ENCODE measurements at places on chromosomes 13 and 19.

- no peak for DNase-seq
These were observed 654 bp downstream of the ZIC5 start for GRCh38 chr13:99970651-99971575.

DNA sequence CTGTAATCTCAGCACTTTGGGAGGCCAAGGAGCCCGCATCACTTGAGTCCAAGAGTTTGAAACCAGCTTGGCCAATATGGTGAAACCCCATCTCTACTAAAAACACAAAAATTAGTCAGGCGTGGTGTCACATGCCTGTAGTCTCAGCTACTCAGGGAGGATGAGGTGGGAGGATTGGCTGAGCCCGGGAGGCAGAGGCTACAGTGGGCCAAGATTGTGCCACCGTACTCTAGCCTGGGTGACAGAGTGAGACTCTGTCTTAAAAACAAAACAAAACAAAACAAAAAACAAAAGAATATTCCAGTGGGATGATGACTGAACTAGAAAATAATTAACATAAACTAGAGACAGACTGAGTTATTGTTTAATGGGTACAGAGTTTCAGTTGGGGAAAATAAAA, 81.7 kb upstream of the ABCC4 start:
- no peak for DNase-seq

- DNase-seq: no peak
These were observed 498.6 kb upstream of the SLITRK1 start for GRCh38 chr13:84380866-84381265.

GRCh38 chr19:18488838-18489626, 32.8 kb downstream of the ELL start:
- DNase-seq: no peak

- no peak for DNase-seq
These were observed 80.0 kb downstream of the ZNF429 start for GRCh38 chr19:21585281-21585890.

DNA sequence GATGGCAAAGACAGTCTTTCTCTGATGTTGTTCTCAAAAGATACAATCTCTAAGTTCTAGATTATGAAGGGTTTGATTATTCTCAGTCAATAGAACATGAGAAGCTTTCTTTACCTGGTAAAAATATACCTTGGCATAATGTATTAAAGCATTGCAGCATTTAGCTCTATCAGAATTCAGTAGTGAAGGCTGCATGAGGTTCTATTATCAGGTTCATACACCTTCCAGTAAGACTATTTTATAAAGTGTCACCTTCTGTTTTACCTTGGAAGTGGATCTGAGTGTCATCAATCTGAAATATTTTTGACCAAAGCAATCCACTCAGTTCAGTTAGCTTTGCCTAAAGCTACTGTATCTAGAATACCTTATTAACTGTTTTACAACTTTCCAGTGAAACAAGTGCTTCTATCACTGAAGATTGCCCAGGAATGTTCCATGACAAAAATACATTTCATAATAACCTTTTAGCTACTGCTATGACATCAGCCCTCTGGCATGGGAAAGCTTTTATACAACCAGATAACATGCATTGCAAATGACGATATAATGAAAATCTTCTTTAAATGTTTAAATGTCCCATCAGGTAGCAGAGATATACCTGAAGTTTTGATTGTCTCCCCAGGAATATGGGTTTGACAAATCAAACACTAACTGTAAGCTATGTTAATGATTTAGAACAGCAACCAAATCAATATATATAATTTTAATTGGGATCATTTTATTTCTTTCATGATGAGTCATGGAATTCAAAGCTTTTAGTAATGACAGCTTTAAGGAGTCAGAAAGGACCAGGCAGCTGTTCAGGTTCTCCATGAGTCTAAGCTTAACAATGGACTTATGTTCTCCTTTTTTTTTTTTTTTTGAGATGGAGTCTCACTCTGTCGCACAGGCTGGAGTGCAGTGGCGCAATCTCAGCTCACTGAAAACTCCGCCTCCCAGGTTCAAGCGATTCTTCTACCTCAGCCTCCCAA, 72.2 kb downstream of the UFM1 start:
- DNase-seq: no peak

DNA sequence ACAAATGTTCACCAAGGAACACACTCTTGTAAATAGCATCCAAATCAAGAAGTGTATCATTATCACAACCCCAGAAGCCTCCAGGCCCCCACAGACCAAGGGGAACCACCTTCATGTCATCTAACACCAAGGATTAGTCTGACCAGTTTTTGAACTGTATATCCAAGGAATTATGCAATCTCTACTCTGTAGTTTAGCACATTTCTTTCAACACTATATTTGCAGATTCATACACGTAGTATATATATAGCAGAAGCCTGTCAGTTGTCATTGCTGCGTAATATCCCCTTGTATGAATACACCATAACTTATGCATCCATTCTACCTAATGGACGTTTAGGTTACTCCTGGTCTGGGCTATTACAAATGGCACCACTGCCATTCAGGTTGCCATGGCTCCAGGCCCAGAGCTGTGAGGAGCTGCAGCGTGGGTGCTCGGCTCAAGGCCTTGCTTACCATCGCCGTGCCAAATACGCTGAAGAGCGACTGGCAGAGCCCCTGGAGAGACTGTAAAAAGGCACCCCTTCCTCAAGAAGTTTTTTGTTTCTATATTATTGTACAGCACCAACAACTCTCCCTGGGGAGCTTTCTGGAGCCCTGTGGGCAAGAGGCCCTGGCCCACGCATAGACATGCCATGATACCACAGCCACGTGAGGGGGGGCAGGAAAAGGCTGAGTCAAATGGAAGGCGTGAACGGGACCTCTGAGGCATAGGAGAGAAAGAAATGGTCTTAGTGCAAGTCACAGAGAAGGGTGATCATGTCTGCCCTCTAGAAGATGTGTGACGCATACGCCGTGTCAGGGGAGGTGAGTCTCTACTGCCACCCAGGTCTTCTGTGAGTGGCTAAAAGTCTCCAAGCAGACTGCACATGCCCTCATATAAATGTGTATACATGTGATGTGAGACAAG, 10.8 kb downstream of the LATS2 start:
- no peak for DNase-seq

DNA sequence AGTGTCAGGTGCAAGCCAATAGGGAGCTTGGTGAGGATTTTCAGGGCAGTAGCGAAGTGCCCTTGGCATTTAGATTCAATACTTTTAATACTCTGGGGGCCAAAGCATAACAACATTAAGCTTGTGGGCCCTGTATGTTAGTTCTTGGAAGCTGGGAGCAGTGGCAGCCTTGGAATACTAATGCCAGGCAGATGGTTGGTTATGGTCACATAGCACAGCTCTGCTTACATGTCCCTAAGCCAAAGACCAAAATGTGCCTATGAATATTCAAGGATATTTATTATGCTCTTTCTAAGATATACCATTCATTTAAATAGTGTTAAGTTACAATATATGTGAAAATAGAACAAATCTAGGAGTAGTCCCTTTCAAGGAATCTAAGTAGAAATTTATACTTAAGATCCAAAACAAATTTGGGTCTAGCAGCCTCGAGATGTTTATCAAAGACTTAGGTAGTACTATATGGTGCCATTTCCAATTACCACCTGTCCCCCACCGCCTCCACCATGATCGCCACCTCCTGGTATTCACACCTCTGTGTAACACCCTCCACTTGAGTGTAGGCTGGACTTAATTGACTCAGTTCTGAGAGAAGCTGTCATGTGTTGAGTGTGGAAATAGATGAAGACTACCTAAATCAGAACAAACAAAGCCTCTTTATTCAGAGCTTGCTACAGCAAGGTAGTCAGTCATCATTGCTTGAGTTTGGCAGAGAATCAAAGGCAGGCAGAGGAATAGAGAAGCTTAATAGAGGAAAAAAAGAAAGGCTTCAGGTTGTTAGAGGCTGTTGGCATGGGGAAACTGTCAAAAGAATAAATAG, 261.0 kb downstream of the GPC5 start:
- DNase-seq: no peak

GRCh38 chr19:44455100-44455499, 6.8 kb upstream of the ZNF229 start:
- no peak for DNase-seq

- no peak for DNase-seq
These were observed 53.4 kb downstream of the ABCC4 start for GRCh38 chr13:95247852-95248251.

DNA sequence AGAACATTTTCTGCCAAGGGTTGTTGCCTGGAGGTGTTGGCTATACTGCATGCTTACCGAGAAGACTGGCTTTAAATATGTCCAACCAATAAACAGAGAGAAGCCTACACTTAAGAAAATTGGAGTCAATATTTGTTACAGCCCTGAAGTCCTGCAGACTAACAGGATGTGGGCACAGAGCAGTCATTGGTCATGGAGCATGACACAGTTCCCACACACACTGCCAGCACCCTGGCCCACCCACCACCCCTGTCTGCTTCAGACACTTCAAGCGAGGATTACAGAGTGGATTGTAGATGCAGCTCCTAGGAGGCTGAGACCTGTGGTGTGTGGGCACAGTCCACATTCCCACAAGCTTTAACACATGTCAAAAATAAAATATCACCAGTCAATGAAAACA, 21.0 kb upstream of the SERP2 start:
- no peak for DNase-seq

DNA sequence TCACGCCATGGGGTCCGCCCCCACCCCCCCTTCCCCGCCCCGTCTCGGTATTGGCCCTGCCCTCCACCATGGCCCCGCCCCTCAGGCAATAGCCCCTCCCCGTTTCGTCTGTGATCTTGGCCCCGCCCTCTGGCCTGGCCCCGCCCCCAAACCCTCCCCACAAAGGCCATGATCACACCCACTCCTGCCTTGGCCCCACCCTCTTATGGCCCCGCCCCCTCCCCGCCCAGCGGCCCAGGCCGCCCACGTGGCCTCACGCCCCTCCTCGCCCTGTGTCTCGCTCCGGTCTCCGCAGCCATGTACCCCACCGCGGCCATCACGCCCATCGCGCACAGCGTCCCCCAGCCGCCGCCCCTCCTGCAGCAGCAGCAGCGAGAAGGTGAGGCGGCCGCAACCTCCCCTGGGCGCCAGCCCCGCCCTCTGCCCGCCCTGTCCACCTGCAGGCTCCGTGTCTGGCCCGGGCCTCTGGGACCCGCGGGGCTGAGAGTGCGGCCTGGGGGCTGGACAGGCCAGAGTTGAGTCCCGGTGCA, 61.3 kb downstream of the CELF5 start:
- DNase-seq: no peak

GRCh38 chr19:11860721-11861120, 12.2 kb downstream of the ZNF439 start:
- DNase-seq: no peak

DNA sequence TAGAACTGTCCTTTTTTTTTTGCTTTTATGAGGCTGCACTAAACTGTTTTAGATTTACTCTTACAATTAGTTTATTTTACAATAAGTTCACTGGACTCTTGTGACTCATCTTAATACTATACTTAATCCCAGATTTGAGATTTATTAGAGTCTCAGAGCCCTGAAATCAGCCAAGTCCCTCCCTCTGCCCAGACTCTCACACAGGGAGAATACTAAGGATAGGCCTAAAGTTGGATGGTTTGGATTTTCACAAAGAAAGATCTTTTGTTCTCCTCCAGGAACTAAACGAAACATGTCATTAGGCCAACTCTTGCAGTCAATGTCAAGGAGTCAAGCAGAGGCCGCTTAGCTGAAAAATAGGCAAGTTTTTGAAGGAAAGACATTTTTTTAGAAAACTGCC, 42.7 kb upstream of the MIR17HG start:
- DNase-seq: no peak

- DNase-seq: no peak
These were observed 212.9 kb downstream of the PCDH9 start for GRCh38 chr13:67017276-67017675.

GRCh38 chr13:30618186-30618929, 638 bp downstream of the USPL1 start:
- DNase-seq: no peak
